ENCODE measurements at places on chromosomes 6 and 20. TPM values are rescaled to one million over a fixed set of nuclear protein-coding genes. Genes with fewer than 3 reads are reported as not detected.

DNA sequence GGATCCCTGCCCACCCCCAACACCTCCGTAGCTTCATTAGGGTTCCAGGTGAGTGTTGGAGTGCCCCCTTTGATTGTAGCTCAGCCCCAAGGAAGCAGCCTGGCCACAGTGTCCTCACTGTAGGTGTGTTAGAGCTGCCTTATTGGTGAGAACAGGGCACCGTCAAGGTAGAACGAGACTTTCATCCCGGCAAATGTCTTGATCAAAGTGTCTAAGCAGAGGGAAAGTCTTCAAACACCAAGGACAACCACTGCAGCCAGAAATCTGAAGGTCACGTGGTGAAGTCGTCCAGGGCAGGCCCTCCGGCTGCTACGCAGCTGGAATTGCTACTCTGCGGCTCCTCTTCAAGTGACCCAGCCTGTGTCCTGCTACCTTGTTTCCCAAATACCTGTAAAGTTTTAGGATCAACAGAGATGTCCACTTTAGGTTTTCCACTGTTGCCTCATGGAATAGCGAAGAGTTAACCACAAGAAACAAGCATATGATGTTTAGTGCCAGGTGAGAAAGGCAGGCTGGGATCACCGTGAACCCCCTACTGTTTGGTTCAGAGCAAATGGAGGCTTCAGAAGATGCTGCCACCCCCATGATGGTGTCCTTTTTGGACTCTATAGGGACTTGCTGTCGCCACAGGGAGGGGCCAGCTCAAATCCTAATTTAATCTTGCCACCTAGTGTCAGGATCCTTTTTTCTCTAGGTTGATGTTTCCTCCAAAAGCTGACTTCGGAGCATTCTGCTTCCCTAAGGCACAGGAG, 1.7 kb upstream of the DLL1 start:
- peak; percentile 70 for DNase-seq

- DNase-seq, result peak; percentile 95
These were observed 21.4 kb upstream of the TRAM2 start for GRCh38 chr6:52598123-52598823.

DNA sequence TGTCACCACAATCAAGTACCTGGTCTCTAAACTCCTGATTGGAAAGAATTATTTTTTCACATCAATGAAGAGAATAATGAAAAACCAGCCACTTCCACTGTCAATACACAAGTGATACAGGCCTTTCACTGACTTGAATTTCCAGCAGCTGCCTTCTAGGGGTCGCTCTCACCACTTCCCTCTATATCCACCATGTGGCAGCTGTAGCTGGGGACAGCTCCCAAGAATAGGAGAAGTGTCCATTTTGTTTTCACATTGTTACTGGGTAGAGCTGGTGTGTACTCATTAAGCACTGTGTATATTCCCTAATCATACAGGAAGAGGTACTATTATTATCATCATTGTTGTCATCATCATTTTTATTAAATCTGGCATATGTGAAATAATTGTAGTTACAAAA, 438.4 kb upstream of the SPTLC3 start:
- peak; percentile 89 for DNase-seq

The DCDC2 gene
- 1.4 TPM for total RNA-seq

Measured in endodermal cell (in vitro differentiated cells).